ENCODE measurements at places on chromosomes 7 and 10.

- DNase-seq: no peak
Observed at GRCh38 chr10:90746829-90747228, 111.0 kb downstream of the HTR7 start.

DNA sequence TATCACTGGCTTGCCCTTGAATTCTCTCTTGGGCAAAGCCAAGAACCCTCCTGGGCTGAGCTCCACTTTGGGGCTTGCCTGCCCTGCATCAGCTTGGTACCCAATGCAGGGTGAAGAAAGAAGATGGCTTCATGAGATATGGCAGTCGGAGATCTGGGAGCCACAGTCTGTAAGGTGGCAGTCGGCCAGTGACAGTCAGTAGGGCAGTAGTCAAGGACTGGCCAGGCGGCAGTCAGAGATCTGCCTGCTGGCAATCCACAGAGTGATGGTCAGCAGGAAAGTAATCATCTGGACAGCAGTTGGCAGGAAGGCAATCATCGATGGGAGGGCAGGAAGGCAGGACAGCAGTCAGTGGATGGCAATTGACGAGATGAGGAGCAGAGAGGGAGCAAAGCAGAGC is 32.6 kb upstream of the CNNM1 start:
- no peak for DNase-seq

DNA sequence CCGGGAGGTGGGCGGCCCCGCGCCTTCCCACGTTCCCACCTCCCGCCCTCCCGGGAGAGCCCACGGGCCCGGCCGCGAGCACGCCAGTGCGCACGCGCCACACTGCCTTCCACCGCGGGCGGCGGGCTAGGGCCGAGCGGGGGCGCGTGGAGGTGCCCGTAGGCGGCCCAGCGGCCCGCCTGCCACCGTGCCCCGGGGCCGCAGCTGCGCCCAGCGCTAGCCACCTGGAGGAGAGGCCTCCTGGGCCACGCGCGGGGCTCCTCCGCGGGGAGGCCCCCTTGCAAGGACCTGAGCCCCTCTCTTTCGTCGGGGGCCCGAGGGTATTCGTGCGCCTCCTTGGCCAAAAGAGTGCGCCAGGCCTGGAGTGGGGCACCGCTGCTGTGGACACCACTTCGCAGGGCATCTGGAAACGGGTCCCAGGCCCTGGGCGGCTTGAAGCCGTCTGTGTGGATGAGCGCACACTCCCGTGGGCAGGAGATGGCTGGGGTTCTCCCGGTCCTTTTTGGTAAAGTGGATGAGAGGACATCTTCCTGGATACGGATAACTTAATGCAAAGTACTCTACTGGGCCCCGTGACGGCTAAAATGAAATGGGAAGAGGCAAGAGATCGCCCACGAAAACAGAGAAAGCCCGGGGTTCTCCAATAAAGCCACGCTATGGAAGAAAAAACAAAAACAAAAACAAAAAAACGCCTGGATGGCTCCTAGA is 9.0 kb upstream of the EBF3 start:
- no peak for DNase-seq

- no peak for DNase-seq
Observed at GRCh38 chr7:69654849-69655707, 56.8 kb downstream of the AUTS2 start.

DNA sequence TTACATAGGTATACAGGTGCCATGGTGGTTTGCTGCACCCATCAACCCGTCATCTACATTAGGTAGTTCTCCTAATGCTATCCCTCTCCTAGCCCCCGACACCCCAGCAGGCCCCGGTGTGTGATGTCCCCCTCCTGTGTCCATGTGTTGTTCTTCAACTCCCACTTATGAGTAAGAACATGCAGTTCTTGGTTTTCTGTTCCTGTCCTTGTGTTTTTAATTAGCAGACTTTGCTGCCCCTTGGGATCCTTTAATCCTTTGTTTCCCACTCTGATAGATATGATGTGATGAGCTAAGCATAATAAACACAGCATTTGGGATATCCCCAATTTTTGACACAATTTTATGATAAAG is 71.1 kb upstream of the PALS2 start:
- no peak for DNase-seq

DNA sequence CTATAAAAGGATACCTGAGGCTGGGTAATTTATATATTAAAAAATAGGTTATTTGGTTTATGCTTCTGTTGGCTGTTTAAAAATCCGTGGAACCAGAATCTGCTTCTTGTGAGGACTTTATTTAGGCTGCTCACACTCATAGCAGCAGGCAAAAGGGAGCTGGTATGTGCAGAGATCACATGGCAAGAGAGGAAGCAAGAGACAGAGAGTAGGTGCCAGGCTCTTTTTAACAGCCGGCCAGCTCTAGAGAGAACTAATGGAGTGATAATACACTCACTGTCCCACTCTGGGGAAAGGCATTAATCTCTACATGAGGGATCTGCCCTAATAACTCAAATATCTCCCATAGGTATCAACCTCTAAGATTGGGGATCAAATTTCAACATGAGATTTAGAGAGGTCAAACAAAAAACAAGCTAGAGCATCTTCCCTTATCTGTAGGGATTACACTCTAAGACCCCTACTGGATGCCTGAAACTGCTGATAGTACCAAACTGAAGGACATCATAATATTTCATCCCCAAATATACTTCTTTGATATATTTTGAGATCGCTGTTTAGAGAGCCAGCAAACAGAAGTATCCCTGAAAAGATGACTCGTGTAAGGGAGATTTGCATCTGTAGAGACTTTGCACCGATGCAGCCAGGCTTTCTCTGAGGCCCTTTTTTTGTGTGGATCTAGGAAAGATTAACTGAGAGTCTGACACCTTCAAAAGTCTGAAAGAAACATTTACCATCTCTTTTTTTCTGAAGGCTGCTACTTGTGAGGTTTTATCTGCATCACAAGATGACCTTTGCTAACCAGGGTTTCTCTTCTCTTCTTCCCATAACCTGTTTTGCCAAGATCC is 717.0 kb upstream of the MBL2 start:
- DNase-seq: no peak

GRCh38 chr10:78407966-78408365 is 374.3 kb downstream of the RPS24 start:
- DNase-seq: no peak

DNA sequence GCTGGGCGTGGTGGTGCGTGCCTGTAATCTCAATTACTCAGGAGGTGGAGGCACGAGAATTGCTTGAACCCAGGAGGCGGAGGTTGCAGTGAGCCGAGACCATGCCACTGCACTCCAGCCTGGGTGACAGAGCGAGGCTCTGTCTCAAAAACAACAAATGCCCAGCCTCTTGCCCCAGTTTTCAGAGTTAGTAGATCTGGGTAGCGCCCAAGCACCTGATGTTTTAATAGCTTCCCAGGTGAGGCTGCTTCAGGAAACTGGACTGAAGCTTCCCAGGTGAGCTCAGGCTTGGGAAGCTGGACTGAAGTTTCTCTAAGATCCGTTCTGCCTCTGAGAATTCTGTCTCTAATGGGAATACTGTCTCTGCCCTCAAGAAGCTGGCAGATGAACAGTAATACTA is 12.2 kb downstream of the RPS24 start:
- DNase-seq: no peak
